H9 (cell line): ENCODE measurements at places on chromosomes 7 and 10. TPM values are rescaled to one million over a fixed set of nuclear protein-coding genes. Genes with fewer than 3 reads are reported as not detected.

Gene DOCK4
- total RNA-seq: 4.8 and 4.9 TPM in 2 replicates

Gene NPVF
- not detected in 2 replicates for total RNA-seq

DNA sequence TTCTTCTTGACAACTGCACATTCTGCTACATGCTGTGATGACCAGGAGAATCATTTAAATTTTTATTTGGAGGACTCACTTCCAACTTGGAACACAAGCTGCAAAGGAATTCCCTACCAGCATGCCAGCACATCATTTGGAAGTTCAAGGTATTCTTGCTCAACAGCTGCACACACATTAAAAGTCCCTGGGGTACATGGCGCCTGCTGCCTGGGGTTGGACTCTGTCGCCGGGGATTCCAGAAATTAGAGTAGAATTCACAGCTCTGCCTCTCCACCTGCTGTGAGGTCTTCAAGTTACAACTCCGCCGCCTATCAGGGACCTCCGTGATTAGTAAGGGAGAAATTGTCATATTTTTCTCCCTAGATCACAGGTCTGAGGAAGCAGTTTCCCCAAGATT, 1.1 kb downstream of the ZNF32 start:
- no peak for DNase-seq

GRCh38 chr7:45915606-45916005, 5.5 kb downstream of the IGFBP3 start:
- no peak for DNase-seq

- DNase-seq: no peak
These were observed 188.0 kb downstream of the PPP1R9A start for GRCh38 chr7:95095259-95095965.

GRCh38 chr7:157863906-157864810, 527.4 kb downstream of the DNAJB6 start:
- DNase-seq: no peak

GRCh38 chr7:135383525-135384175, 126.3 kb downstream of the CNOT4 start:
- DNase-seq: no peak
